ENCODE measurements at places on chromosomes 12 and 14. TPM values are rescaled to one million over a fixed set of nuclear protein-coding genes. Genes with fewer than 3 reads are reported as not detected.
A peak's percentile ranks its signal among the peaks of the same experiment; 100 is the strongest.

DNA sequence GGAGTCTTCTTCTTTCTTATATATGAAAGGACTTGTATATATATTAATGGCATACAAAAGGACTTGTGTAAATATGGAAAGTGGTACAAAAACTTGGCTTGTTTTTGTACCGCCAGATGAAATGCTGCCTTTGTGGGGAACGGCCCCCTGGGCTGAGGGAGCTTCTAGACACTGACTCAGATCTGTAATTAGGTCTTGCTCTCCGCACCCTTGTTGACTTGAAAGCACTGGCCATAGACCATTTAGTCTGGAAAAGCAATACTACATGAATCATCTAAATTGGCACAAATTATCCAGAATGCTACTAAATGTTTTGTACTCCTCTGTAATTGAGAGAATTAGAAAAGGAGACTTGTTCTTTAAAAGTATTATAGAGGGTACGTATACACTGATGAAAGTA lies 399.9 kb upstream of the RGS6 start:
- no peak for DNase-seq

DNA sequence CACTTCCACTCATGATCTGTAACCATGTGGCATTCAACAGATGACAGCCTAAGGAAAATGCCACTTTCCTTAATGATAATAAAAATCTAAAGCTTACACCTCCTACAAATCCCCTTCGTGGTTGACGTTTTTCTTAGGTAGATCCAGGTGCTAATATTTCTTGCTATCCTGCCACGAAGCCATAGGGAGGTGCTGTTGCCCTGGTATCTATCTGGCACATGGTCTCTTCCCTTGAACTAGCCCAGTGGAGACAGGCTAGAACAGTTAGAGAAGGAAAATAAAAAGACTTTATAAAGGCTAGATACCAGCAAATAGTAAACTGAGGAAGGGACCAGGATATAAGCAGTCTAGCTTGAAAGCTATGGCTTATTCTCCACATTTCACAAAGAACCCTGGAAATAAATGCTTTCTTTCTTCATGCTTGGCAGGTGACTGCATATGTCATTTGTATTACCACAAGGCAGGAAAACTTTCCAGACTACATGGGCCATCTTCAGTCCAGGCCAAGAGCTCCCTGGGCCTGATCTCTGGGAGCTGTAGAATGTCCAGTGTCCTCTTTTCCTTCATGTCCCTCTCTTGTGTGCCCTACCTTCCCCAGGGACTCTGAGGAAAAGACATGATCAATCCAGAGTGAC lies 15.3 kb downstream of the SPIC start:
- no peak for DNase-seq

DNA sequence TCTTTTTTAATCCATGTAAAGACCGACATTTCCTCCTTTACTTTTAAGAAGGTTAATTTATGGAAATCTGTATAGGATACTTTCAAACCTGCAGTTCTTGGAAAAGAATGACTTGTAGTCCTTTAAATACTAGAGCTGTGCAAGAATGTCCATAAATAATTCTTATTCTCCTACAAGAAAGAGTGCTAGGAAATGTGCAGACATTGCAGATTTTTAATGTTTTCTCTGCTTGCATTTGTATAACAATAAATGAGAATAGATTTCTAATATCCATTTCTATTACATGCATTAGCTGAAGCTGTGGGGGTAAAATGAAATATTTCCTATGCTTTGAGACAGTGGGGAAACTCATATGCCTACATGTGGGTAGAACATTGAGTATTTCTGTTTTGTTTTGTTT lies 607.2 kb upstream of the NOVA1 start:
- no peak for DNase-seq

The AVPR1A gene
- polyA plus RNA-seq: not detected

GRCh38 chr14:33542338-33543287 lies 408.3 kb downstream of the EGLN3 start:
- no peak for DNase-seq

GRCh38 chr12:131380965-131381705 lies 329.8 kb upstream of the SFSWAP start:
- DNase-seq: no peak

DNA sequence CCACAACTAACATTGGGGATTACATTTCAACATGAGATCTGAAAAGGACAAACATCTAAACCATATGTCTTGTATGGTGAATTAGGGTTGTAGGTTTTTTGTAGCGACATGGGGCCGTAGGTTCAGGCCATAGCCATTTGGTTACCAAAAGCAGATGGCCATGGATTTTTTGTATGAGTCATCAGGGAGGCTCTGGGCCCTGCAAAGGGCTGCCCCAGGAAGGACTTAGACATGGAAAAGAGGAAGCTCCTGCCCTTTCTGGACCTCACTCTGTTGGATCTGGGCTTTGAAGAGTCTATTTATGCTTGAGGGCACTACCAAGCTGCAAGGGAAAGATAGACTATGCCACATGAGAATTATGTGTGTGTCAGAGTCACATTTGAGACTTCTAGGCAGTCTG lies 89.3 kb upstream of the DHRS4 start:
- no peak for DNase-seq

DNA sequence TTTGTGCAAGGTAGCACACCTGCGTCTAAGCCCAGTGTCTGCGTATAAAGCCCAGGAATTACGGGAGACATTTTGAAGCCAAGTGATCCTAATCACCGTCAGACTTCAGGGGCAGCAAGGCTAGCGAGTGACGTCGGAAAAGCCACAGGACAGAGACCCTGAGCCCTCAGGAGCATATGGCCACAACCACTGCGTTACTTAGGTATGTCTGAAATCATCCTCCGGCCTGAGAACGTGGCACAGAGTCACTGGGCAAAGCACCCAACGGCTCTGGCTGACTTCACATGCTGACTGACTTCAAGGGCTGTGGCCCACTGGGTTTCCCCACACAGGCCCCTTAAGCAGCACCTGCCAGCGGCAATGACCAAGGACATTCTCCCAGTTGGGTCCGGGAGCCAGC lies 71.5 kb downstream of the RIMBP2 start:
- no peak for DNase-seq

DNA sequence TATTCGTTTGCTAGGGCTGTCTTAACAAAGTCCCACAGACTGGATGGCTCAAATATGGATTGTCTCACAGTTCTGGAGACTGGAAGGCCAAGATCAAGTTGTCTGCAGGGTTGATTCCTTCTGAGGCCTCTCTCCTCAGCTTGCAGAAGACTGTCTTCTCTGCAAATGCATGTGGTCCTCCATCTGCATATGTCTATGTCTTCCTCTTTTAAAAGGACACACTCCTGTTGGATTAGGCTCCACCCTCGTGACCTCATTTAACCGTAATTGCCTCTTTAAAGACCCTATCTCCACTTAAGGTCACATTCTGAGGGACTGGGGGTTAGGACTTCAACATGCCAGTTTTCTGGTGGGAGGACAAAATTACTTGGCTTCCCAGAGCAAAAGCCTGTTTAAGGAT lies 123.3 kb downstream of the SLC38A6 start:
- no peak for DNase-seq

The SNX6 gene
- 79.5 TPM for polyA plus RNA-seq

The FGD6 gene
- polyA plus RNA-seq: 9.6 TPM

GRCh38 chr12:117571321-117571720 lies 209.9 kb upstream of the NOS1 start:
- no peak for DNase-seq

The GPRC5D gene
- polyA plus RNA-seq: 0.37 TPM

The CLEC9A gene
- not detected for polyA plus RNA-seq

DNA sequence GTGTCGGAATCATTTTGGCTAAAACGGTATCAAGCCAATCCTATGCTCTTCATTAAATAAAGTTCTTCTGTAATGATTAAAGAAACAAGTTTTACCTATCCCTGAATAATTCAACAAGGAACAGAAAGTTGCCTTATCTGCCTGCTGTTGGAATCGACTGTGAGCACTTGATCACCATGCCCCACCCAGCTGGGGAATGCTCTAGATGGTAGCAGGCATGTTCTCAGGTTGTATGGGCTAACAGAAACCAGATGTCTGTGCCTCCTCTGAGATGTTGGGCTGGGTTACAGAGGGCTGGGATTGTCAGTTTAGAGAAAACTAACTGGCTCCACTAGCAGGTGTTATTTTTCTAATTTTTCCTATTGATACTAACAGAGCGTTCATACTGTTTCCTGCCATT lies 28.9 kb downstream of the RTRAF start:
- no peak for DNase-seq

The IRF9 gene
- 156 TPM for polyA plus RNA-seq

DNA sequence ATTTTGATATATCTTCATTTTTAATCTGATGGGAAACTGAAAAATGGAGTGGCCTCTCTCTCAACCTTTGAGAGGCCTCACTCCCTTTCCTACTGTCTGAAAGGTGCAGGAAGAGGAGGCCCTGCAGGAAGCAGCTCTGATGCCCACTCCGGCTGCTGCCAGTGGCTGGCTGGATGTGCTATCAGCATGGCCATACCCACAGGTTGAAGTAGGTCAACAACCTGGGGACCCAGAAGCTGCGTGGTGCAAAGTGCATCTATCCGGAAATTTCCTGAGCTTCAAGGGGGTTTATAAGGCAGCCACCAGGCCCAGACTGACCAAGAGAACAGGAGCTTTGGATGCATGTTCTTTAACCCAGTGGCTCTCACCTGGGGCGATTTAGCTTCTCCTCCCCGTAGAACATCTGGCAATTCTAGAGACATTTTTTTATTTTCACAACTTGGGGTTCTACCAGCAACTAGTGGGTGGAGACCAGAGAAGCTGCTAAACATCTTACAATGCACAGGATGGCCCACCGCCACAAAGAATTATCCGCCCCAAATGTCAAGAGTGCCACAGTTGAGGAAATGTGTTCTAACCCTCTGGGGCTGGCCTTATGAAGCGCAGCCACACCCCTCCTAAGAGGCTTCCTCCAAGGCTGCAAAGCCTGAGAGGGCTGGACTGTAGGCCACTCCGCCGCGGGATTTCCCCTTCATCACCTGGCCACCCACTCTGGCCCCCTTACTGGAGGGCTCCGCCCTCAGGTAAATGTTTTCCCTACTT lies 8.2 kb upstream of the BATF start:
- peak; percentile 72 for DNase-seq
